ENCODE measurements at places on chromosomes 11 and 22.
A peak's percentile ranks its signal among the peaks of the same experiment; 100 is the strongest.

DNA sequence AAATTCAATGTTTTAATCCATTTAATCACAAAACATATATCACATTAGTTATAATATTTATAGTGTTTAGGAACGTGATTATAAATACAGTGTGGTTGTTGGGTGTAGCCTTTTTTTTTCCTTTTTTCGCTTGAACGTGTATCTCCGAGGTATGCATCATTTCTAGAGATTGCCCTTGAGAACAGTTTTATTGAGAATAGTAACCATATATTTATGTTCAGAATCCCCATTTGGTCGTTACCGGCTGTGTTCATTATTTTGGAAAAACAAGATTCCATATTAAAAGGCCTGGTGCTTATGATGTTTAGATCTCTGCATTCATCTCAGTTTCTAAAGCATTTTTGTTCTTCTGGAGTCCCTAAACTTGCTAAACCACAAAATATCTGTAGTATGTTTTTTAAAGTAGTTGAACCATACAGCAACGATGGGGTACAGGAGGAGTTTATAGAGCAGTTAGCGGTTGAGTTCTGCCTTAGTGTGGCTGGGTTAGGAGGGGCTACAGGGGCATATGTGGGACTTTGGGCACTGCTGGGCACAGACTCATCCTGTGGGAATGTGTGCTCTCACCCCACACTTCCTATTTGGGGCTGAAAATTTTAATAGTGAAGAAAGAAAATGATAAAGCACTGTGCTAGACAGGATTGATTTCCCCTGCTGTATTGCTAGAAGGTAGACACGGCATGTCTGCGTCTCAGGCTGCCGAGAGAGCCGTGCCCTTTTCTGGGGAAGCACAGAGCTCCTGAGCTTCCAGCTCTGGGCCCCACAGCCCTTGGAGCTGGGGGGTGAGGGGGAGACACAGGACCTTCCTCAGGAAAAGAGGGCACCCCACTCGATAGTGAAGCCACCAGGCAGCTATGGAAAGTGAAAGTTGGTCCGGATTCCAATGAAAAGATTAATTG lies 81.5 kb upstream of the PPARA start:
- peak; percentile 86 for DNase-seq

DNA sequence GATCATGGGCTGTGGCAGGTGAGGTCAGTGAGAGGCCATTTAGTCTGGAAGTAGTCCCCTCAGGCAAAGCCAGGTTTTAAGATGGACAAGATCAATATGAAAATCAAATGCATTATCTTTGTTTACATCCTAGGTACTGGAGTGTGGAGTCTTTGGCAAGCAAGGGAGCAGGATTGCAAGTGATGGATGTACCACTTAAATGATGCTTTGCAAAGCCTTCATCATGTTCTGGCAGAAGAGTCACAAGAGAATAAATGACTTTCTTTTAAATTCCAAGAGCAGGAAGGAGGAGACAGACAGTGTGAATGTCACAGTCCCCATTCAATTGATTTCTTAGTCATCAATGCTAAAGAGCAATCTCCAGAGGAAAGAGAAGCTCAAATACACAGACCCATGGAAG lies 908.3 kb downstream of the FAM181B start:
- no peak for DNase-seq

GRCh38 chr11:1293619-1294015 lies 15.8 kb downstream of the TOLLIP start:
- DNase-seq = no peak

DNA sequence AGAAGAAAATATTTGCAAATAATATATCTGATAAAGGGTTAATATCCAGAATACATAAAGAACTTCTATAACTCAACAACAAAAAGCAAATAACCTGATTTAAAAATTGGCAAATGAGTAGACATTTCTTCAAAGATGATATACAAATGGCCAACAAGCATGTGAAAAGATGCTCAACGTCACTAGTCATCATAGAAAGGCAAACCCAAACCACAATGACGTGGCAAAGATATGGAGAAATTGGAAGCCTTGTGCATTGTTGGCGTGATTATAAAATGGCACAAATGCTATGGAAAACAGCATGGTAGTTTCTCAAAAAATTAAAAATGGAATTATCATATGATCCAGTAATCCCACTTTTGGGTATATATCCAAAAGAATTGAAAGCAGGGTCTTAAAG lies 466.3 kb downstream of the TBC1D22A start:
- DNase-seq = no peak

GRCh38 chr11:8355416-8355742 lies 91.7 kb upstream of the LMO1 start:
- no peak for DNase-seq

GRCh38 chr11:44970293-44970692 lies 19.6 kb upstream of the TP53I11 start:
- no peak for DNase-seq

- no peak for DNase-seq
Measured at GRCh38 chr11:90908074-90908473, 685.2 kb upstream of the CHORDC1 start.

- DNase-seq = no peak
Measured at GRCh38 chr11:110065189-110065588, 28.0 kb upstream of the ZC3H12C start.

DNA sequence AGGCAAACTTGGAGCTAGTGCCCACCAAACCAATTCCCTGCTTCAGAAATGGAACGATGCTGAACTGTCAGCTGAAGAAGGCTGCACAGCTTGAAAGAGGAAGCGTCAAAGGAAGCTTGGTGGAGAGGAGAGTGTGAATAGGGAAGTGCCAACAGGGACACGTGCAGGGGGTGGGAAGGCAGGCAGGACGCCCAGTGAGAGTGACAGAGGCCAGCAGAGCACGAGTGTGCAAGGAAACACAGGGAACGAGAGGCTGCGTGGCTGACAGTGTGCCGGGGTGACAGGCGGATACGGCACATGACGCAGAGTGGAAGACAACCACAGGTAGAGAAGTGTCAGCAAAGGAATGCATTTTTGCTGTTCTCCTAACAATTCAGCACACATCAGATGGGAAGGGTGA lies 196.4 kb downstream of the LARGE1 start:
- DNase-seq = no peak

- DNase-seq = no peak
Measured at GRCh38 chr11:28730336-28730735, 622.1 kb downstream of the METTL15 start.

DNA sequence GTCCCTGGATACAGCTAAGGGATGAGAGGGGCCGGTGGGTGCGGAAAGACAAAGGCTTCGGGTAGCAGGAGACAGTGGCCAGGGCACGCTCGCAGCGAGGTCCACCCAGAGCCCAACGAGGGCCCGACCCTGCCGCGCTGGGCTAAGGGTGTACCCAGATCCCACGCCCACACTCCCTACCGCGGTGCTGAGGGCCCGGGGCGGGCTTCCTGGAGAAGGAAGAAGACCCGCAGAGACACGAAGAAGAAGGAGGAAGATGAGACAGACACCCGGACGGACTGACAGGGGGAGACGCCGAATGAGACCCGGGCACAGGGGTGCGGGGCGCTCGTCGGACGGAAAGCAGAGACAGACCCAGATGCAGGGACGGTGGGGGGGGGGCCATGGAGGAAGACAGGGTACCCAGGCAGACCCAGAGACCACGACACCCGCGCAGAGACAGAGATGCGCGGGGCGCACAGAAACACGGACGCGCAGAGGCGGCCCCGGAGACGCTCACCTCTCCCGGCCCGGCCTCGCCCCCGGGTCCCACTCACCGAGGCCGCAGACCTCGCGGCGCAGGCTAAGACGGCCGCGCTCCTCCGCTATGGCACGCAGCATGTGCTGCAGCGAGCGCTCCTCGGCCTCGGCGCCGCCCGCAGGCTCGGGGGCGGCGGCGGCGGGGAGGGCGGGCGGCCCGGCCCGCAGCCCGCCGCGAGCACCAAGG lies 437 bp downstream of the KIAA0930 start:
- no peak for DNase-seq

DNA sequence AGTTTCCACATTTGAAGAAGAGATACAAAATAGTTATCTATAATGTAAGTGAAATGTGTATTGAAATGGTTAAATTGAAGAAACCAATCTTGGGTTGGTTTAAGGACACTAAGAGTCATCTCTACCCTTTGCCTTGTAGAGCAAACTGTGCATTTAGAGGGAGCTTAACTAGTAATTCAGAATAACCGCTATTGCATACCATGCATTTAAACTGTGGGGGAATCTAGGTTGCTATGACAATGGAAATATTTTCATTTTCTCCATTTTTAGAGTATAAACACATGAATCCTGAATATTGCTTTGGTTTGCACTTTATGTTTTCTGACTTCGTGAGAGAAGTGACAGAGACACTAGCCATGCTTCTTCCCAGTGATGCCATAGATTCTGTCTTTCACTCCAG lies 39.7 kb downstream of the FAT3 start:
- no peak for DNase-seq

DNA sequence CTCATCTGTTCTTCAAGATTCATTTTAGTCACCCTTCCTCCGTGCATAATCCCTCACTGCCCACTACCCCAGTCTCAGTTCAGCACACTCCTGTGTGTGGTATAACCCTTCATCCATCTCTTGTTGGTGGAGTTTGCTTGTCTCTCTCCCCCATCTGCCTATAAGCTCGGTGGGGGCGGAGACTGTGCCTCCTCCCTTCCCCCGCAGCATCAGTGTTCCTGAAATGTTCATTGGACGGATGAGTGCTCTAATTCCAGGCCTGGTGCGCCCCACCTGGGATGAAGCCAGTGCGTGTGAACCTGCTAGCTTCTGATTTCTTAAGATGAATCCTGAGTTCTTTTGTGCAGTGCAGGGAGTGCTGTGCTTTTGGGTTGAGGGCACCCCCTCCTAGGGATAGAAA lies 100.0 kb downstream of the GRIK4 start:
- DNase-seq = no peak

- no peak for DNase-seq
Measured at GRCh38 chr11:133541021-133541719, 8.9 kb upstream of the OPCML start.

- no peak for DNase-seq
Measured at GRCh38 chr22:36171941-36172340, 11.4 kb upstream of the APOL3 start.

GRCh38 chr11:27107548-27107947 lies 66.9 kb downstream of the BBOX1 start:
- no peak for DNase-seq

GRCh38 chr11:15650105-15650938 lies 535.6 kb downstream of the INSC start:
- peak; percentile 60 for DNase-seq

GRCh38 chr22:29109822-29110221 lies 37.0 kb downstream of the KREMEN1 start:
- DNase-seq = peak; percentile 47

DNA sequence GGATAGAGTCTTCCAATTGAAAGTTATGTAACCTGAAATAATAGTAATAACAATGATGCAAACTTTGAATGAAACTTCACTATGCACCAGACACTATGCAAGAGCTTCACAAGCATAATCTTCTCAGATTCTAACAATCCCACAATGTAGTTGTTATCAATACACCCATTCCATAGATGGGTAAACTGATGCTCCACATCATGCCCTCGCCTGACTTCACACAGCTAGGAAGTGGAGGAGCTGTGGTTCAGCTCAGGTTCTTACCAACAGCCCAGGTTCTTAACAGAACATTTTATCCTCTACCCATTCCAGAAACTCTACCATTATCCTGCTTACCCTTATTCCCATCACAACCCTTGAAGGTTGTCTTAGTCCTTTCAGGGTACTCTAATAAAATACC lies 50.4 kb upstream of the HMGXB4 start:
- no peak for DNase-seq

- no peak for DNase-seq
Measured at GRCh38 chr22:46612341-46612903, 7.8 kb upstream of the GRAMD4 start.

DNA sequence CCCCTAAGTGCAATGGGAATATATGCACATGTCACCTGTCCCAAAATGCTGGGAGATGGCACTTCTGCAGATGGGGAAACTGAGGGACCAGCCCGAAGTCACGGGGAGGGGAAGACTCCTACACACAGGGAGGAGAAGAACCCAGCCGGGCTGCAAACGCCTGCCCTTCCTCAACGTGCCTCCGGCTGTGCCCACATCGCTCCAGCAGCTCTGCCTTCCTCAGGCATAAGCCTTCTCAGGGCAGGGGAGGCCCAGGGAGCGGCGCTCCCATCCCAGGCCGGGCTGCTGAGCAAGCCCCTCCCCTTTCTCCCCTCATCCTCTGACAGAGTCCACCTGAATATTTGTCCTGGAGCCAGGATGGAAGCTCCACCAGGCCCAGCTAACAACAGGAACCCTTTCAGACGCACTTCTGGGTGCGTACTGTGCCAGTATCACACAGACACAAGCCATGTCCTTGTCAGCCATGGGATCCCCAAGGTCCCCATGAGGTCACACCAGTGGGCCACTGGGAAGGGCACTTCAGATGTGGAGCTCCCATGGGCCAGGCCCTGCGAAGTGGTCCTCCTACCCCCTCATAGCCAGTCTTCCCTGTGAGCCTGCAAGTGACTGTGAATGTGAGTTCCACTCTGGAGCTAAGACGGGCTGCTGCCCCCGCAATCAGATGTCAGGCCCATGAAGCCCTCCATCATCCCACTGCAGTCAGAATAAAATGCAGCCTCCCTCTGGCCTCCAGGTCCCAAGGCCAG lies 2.5 kb upstream of the CD81 start:
- DNase-seq = no peak

GRCh38 chr22:38652859-38653258 lies 3.3 kb downstream of the FAM227A start:
- DNase-seq = no peak

DNA sequence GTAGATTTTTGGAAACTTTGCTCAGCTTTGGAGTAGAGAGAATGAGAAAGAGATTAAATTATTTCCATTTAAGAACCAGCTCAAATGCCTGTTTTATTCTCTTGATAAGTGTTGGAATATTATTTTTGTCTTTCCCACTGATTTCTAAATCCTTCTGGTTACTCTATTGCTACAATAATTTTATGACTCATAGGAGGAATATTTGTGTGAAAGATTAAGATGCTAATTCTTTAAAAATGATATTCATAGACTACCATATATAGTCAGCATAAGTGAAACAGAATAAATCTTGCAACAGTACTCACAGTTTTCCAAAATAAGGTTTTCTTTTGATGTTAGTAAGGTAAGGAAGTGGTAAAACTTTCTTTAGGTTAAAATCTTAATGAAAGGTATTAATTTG lies 60.9 kb downstream of the YAP1 start:
- peak; percentile 22 for DNase-seq

GRCh38 chr11:134794192-134794591 lies 382.1 kb upstream of the B3GAT1 start:
- DNase-seq = no peak

DNA sequence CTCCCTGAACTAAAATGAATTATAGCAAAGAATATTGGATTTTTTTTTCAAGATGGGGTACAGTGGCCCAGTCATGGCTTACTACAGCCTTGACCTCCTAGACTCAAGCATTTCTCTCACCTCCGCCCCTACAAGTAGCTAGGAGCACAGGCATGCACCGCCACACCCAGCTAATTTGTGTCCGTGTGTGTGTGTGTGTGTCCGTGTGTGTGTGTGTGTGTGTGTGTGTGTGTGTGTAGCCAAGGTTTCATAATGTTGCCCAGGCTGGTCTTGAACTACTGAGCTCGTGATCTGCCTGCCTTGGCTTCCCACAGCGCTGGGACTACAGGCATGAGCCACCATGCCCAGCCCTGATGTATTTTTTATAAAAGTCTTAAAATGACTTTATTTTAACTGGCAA lies 12.6 kb downstream of the THYN1 start:
- DNase-seq = no peak

- no peak for DNase-seq
Measured at GRCh38 chr11:45477588-45477987, 187.8 kb downstream of the CHST1 start.

GRCh38 chr22:24485170-24485569 lies 10.0 kb upstream of the UPB1 start:
- DNase-seq = no peak
